ENCODE measurements at places on chromosomes 4 and X.

DNA sequence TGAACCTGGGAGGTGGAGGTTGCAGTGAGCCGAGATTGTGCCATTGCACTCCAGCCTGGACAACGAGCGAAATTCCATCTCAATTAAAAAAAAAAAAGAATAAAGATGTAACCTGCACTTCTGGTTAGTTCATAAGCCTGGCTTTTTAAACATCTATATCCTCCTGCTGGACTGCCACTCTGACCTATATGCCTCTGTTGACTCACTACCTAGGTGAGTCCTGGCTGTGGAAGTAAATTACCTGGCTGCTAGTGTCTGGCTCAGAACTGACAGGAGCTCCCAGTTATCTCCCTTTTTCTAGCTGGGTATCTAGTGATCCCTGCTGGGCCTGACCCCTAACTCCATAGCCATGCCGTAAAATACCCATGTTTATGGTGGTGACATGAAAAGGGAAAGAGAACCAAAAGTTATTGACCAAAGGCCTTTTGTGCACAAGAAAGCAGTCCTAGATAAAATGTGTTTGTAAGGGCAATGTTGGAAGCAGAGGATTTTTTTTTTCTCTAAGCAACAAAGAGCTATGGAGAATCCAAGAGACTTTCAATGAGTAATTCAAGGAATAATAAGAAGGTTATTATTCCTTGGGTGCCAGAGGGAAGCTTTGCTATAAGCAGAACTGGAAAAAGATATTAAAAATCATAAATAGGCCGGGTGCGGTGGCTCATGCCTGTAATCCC is 10.4 kb upstream of the G3BP2 start:
- DNase-seq, result no peak

DNA sequence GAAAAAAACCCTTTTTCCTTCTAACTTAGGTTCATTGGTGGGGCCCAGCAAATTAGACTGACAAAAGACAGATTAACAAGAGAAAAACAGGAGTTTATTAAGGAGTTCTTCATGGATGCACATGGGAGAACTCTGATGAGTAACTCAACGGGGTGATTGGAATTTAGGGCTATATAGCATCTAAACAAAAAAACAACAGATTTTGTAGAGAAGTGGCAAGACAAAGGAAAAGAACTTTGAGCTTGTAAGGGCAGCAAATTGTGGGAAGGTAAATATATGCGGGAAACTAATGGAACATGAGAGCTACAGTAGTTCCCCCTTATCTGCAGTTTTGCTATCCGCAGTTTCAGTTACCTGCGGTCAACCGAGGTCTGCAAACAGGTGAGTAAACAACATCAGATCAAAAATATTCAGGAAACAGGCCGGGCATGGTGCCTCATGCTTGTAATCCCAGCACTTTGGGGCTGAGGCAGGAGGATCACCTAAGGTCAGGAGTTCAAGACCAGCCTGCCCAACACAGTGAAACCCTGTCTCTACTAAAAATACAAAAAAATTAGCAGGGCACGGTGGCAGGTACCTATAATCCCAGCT is 573.6 kb downstream of the ADGRL3 start:
- no peak for DNase-seq

DNA sequence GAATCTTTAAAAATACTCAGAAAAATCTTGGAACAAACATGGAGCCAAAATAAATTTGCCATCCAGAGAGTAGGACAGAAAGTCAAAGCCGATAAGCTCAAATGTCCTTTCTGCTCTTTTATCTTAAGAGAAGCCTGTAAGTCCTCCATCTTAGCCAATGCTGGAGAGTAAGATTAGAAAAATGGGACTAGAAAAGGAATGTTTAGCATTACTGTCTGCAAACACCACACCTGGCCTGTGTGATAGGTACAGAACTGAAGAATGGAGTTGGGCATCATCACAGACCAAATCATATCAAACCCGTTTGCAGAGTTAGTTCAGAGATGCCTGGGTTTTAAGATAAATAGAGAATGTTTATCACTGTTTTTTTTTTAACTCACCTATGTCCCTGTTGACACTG is 10.5 kb upstream of the SLC39A8 start:
- DNase-seq, result no peak

GRCh38 chr4:159077702-159078495 is 25.0 kb upstream of the RAPGEF2 start:
- no peak for DNase-seq

- no peak for DNase-seq
Measured at GRCh38 chr4:80266902-80267380, 477 bp downstream of the FGF5 start.

GRCh38 chrX:48919360-48919841 is 577 bp upstream of the PIM2 start:
- no peak for DNase-seq

DNA sequence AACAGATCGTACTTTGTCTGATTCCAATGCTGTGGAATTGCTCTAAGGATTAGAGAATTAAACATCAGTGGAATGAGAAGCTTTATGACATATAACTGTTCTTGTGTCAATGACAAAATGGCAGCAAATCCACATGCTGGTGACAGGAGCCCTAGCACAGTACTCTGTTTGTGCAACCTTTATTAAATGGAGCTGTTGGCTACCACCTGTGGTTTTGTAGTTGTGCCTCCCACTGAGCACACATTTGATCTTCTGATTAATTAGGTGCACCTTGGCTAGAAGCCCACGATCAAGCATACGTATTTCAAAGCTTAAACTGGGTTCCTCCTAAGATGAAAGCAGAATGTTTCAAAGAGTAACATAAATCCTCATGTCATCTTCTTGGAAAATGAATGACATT is 394.0 kb upstream of the IGFBP7 start:
- DNase-seq, result no peak

- DNase-seq, result peak; percentile 27
Measured at GRCh38 chr4:83012200-83012686, 1.6 kb upstream of the LIN54 start.

DNA sequence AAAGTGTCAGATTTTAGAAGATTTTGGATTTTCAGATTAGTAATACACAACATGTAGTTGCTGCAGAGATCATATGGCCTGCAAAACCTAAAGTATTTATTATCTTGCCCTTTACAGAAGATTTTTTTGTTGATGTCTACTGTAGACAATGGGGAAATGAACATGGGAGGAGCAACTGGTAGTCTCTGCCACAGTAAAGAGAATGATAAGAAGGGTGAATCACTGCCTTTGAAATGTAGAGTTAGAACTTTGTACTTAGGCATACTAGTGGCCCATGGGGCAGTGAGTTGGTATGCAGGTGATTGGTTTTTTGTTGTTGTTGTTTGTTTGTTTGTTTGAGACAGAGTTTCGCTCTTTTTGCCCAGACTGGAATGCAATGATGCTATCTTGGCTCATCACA is 50.1 kb downstream of the GAB1 start:
- DNase-seq, result no peak

GRCh38 chr4:183857040-183857439 is 48.1 kb upstream of the STOX2 start:
- no peak for DNase-seq

- peak; percentile 37 for DNase-seq
Measured at GRCh38 chrX:40009462-40009851, 88.3 kb downstream of the BCOR start.

- no peak for DNase-seq
Measured at GRCh38 chrX:112053169-112053568, 29.4 kb downstream of the TRPC5 start.

- no peak for DNase-seq
Measured at GRCh38 chr4:38775326-38775725, 7.5 kb downstream of the TLR10 start.

DNA sequence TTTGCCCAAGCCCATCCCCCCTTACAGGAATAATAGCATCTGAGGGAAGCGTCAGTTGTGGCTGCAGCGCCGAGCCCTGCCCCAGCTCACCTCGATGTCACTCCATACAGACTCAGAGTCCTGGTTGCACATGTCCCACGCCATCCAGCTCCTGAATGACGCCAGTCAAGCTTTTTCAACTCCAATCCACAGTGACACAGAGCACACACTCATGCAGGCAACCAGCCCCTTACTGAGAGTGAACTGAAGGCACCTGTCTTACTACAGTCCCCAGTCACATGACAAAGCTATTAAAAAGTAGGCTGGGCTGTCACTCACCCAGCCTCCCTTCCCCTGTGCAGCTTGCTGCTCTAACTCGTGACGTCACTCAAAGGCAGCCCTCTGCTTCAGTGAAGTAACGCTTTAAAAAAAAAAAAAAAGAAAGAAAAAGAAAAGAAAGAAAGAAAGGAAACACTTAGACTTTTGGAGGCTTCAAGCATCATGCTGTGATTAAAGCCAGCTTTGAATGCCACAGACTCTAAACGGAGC is at the start of gene PPARGC1A:
PPARGC1A (minus strand) TSS at position 234 of the 528 bp plus-strand sequence; CDS start at position 144, 90 bp downstream.
- DNase-seq, result peak; percentile 53

- no peak for DNase-seq
Measured at GRCh38 chr4:35229021-35229420, 1015.3 kb downstream of the ARAP2 start.

DNA sequence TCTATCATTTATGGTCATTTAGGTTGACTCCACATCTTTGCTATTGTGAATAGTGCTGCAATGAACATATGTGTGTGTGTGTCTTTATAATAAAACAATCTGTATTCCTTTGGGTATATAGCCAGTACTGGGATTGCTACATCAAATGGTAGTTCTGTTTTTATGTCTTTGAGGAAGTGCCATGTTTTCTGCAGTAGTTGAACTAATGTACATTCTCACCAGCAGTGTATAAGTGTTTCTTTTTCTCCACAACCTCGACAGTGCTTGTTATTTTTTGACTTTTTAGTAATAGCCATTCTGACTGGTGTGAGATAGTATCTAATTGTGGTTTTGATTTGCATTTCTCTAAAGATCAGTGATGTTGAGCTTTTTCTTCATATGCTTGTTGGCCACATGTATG is 80.5 kb downstream of the ARHGAP6 start:
- DNase-seq, result no peak

DNA sequence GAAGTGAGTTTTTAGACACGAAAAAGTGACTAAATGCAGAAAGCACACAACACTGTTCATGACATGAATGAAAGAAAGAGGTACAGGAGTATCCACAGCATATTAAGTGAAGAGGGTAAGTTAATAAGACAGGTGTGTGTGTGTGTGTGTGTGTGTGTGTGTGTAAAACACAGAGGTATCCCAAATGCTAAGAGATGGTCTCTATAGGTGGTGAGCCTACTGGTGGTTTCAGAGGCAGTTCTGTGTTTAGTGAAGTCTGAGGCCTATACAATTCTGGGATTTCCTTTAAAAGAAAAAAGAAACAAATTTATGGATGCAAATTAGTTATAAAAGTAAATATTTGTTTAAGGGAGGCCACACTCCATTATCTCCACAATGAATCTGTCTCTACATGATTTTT is 17.4 kb upstream of the TNIP3 start:
- no peak for DNase-seq

DNA sequence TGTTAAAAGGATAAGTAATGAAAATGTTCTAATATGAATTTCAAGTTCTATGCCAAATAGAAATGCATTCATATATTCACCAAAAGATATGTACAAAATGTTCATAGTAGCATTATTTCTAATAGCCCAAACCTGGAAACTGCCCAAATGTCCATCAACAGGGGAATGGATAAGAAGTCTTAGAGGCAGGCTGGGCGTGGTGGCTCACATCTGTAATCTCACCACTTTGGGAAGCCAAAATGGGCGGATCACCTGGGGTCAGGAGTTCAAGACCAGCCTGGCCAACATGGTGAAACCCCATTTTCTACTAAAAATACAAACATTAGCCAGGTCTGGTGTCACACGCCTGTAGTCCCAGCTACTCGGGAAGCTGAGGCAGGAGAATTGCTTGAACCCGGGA is 2.3 kb upstream of the HPRT1 start:
- DNase-seq, result no peak

DNA sequence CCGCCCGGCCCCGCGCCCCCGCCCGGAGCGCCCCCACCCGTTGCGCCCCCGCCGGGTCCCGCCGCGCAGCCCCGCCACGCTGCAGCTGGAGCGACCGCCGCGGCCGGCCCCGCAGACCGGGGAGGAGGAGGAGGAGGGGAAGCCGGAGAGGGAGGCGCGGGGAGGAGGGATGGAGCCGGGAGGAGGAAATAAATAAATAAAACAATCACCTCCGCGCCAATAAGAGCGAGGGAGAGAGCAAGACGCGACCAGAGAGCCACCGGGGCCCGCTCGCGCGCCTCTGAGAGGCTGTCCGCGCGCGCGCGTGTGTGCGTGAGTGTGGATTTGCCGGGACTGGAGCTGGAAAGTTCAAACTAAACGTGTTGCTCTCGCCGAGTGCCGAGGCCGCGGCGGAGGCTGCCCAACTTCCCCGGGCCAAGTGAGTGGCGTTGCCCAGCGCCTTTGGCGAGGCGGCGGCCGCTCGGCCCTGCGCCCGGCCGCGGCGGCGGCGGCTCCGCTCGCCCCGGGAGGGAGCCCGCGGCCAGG is 2184.4 kb upstream of the TENM3 start:
- peak; percentile 70 for DNase-seq

DNA sequence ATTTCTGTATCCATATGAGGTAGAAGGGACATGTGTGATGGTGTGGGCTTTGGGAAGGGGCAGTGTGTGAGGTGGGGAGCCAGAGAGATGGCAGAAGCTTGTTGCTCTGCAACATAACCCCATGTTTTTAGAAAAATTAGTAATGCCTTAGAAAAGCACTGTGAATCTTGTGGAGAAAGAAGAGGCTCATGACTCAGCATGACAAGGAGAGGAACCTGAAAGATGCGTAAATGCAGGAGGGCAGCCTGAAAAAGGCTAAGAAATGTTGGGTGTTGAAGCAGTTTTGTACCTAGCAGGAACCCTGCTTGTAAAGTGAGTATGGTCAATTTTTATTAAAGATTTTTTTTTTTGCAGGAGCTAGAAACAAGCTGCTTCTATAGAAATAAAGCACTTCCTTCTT is 59.8 kb downstream of the ARSJ start:
- no peak for DNase-seq

DNA sequence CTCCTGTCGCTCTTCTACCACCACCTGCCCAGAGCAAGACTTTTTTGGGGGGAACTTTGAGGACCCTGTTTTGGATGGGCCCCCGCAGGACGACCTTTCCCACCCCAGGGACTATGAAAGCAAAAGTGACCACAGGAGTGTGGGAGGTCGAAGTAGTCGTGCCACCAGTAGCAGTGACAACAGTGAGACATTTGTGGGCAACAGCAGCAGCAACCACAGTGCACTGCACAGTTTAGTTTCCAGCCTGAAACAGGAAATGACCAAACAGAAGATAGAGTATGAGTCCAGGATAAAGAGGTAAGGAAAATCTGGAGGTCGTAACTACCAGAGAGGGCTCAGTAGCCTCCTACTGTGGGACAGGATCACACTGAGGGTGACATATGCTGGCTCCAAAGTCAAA is 364.5 kb downstream of the MAPK10 start:
- no peak for DNase-seq

DNA sequence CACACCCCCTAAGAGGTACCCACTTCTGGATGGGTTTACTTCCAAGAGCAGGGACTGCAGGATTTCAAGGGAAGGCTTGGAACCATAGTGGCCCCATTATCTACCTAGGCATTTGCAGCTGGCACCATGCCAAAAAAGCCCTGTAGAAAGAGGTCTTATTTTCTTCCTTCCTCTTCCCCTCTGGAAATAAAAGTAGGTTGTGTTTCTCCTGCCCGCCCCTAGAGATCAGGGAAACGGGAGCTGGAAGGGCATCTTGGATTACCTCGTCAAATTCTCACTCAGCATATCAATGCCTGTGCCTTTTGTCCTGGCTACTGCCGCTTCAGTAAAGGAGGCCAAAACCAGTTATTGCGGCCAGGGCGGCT is 1.6 kb downstream of the SCD5 start:
- DNase-seq, result no peak

- no peak for DNase-seq
Measured at GRCh38 chr4:8280158-8280875, 10.8 kb downstream of the HTRA3 start.
